ENCODE measurements at places on chromosomes 4 and X.

DNA sequence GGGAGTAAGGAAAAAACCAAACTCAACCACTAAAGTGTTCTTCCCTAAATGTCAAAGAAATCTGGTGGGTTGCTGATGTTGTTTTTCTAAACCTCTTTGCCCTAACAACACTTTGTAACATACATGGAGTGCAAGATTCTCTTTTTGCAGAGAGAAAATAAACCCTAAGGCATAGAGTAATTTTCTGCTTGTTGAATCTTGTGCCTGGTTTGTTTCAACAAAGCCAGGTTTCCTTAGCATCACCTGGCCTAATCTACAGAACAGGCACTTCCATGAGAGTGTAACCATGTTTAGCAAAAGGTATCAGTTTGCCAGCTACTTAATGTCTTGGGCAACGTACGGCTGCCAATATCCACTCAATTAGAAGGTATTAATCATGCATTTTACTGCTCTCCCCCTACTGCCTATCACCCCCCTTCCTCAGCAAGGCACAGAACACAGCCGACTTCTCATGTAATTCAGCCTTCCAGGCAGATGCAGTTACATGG is 219.2 kb downstream of the MAML3 start:
- DNase-seq = no peak

DNA sequence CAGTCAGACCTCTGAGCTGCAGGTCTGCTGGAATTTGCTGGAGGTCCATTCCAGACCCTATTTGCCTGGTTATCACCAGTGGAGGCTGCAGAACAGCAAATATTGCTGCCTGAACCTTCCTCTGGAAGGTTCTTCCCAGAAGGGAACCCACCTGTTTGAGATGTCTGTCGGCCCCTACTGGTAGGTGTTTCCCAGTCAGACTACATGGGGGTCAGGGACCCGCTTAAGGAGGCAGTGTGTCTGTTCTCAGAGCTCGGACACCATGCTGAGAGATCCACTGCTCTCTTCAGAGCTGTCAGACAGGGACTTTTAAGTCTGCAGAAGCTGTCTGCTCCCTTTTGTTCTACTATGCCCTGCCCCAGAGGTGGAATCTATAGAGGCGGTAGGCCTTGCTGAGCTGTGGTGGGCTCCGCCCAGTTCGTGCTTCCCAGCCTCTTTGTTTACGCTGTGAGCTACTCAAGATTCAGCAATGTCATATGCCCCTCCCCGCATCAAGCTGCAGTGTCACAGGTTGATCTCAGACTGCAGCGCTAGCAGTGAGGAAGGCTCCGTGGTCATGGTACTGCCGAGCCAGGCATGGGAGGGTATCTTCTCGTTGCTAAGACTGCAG is 44.1 kb upstream of the KDR start:
- no peak for DNase-seq

DNA sequence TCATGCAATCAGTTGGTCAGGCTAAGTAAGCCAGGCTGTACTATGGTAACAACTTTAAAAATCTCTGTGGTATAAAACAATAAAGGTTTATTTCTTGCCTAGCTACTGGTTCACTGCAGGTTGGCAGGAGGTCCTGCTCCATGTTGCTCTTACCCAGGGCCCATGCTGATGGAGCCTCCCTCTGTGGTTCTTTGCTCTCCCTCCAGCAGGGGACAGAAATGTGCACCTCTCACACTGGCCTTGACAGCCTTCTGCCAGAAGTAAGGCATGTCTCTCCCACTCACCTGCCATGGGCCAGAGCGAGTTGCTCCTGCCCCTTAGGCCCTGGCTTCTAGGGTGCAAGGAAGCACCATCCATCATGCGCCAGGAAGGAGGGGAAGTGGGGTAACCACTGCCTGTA is 31.1 kb downstream of the CLDN22 start:
- no peak for DNase-seq

DNA sequence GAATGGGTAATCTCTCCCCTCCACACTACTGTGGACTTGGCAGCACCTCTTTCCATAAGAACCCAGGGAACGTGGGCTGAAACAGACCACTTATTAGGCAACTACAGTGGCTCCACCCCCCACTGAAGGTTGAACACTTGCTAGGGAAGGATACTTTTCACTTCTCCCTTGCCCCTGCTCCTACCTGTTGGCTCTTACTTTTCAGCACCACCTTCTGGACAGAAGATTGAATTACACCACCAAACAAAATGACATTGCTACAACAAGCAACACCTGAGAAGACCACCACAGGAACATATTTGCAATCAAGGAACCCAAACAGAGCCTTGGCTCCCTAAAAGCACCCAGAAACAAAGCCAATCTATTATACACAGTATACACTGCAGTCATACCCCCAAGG is 132.1 kb upstream of the CXCL13 start:
- no peak for DNase-seq

DNA sequence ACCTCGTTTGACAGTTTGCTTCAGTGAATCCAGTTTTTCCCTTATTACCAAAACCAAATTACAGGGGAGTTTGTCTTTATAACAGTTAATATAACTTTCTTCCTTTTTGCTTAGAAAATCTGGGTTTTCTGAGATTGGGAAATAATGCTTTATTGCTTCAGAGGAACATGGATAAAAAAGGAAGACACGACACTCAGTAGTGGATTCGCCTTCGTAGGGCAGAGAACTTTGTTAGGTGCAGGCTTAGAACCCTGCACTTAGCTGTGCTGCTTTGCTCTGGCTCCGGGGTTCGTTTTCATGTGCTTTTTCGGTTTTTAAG is 188.2 kb downstream of the SOWAHB start:
- DNase-seq = no peak

DNA sequence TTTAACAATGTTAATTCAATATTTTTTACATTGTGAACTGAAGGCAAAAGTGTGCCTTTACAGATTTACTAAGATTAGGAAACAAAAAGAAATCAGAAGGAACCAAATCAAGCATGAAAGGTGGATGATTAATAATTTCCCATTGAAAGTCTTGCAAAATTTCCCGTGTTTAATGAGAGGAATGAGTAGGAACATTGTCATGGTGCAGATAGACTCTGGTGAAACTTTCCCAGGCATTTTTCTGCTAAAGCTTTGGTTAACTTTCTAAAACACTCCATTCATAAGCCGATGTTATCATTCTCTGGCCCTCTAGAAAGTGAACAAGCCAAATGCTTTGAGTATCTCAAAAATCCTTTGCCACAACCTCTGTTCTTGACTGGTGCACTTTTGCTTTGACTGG is 1522.8 kb upstream of the PABPC4L start:
- DNase-seq = no peak

GRCh38 chrX:133638285-133638684 is 223.0 kb upstream of the GPC4 start:
- no peak for DNase-seq

DNA sequence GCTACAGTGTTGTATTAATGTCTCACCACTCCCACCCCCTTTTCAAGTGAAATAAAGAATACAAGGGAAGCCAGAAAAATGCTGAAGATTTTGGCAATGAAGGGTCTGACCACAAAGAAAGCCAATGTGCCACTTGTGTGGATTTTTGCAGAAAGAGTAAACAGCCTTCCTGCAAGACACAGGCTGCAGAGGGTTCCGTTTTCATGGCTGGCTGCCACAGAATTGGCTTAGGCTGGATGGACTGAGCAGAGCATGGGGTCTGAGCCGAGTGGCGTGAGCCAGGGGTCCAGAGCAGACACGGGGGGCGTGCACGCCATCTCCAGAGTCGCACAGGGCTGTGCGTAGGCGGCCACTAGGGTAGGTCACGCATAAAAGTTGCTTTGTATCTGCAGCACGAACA is 69.2 kb downstream of the MTNR1A start:
- DNase-seq = no peak

DNA sequence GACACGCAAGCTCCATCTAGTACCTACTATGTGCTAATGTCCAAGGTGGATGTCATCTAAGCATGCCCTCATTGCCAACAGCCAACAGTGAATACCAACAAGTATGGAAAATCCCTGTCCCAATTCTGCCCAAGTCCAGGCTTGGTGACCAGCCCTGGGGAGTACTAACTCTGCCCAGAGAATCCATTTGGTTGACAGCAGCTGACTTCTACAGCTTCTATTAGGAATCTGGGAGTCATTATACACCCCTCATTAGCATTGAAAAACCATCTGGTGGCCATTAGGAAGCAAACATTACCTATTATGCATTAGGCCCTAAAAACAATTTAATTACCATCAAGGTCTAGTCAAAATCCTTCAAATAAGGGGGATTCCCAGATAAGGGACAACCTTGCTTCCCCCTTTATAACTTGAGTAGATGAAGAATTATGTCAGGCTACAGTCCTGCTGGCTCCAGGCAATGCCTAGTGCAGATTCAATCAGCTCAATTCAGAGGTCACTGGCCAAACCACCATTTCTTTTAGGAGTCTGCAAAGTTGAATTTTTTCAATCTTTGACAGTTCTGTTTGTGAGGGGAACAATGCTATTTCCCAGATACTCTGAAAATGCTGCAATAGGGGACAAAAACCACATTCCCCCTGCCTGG is 228.0 kb upstream of the LDB2 start:
- no peak for DNase-seq

DNA sequence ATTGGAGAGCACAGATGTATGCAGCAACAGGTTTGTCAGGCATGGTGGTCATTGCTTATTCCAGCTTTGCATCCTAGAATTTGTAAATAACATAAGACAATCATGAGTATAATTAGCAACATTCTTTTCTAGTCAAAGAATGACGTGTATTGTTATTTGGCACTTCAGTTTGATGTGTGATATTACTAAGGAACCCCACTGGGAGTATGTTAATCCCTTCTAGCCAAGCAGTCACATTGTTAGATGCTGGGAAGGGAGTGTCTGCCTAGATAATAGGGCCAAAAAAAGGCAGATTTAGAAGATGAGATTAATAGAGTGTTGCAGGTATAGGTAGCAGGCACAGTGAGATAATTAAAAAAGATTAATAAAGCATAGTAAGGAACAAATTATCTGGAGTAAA is 159.2 kb upstream of the WDFY3 start:
- no peak for DNase-seq

- DNase-seq = no peak
Measured at GRCh38 chrX:121733514-121733913, 686.1 kb downstream of the GLUD2 start.

GRCh38 chr4:52625216-52625615 is 33.9 kb downstream of the USP46 start:
- DNase-seq = no peak

DNA sequence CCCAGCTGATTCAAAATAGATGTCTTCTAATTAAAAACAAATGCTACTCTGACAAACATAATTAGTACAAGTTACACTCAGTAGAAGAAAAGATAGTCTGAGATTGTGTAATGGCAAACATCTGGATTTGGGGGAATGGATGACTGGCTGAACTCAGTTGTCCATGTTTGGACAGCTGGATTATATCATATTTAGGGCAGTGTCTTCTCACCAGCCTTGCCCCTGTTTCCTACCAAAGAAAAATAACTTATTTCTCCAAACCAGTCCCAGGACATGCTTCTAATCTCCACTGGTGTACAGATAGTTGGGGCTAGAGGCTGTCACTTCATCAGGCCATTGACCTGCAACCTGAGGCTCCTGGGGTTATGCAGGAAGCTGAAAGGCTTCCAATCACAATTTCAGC is 237.3 kb downstream of the USP46 start:
- DNase-seq = no peak

DNA sequence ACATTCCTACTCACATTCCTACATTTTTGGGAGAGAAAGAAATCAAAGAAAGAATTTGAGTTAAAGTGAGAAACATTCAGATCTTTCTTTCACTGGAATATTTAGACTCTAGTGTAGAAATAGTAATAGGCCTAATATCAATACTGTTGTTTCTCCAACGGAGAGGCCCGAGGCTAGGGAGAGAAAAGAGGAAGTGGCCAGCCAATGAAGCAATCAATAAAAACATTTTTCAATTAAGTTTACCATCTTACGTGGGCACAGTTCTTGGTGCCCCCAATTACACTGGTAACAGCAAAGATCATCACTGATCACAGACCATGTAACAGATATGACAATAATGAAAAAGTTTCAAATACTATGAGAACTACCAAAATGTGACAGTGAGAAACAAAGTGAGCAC is 281.4 kb downstream of the GPM6A start:
- no peak for DNase-seq
